ENCODE measurements at places on chromosomes 2 and 18.

- DNase-seq: no peak
These were observed 301.7 kb downstream of the EIPR1 start for GRCh38 chr2:3075991-3076340.

GRCh38 chr2:199457147-199458008 is at the start of gene SATB2:
Gene SATB2, minus strand, starts transcription at chr2:199457939. Its CDS starts 1,902 bp downstream, at chr2:199456037.
- no peak for DNase-seq

DNA sequence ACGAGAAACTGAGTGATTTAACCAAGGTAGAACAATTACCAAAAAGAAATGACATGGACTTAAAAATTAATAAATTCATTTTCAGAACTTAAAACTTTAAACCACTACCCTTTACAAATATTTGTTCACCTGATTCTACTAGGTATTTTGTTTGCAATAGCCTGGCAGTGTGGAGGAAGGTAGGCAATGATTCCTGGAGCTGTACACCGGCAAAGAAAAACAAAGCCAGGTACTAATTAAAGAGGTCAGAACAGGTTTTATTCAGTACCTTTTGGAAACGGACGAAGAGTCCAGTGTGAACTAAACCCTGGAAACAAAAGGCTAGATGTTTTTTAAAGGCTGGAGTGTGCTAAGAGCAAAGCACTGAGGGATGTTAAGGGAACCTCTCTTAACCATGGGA is 561.3 kb upstream of the FSHR start:
- DNase-seq: no peak

GRCh38 chr2:62787386-62787785 is 81.9 kb downstream of the EHBP1 start:
- no peak for DNase-seq

DNA sequence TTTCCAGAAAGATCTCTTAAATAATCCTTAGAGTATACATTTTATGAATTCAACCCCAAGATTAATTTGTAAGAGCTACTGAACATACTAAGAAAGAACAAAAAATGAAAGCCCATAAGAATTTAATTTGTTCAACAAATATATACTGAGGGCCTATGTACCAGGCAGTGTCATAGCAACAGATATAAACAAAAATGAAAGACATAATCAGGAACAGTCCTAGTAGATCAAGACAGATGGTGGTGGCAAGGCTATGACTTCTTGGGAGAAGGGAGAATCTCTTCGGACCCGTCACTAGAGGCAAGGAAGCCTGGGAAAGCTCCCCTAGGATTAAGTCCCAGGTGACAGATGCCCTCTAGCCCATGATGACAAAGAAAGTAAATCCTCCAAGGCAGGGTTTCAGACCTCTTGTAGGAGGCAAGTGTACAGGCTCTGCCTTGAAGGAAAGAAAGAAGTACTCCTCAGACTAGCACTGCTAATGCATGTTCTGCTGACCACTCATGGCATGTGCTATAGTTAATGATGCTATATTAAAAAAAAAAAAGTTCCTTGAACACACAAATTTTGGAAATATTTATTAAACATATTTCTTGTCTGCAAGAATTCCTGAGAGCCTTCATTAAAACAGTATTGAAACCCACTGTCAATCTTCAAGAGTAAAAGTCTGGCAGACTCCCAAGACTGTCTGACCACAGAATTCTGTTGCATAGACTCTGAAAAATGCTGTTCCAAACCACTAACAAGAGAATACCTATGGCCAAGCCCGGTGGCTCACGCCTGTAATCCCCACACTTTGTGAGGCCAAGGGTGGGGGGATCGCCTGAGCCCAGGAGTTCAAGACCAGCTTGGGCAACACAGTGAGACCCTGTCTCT is 31.5 kb downstream of the NOL10 start:
- no peak for DNase-seq

- no peak for DNase-seq
These were observed 373.1 kb downstream of the TGIF1 start for GRCh38 chr18:3823073-3823472.
